ENCODE measurements at places on chromosomes 3 and 15.

GRCh38 chr3:43218156-43218555 is 68.2 kb upstream of the SNRK start:
- DNase-seq = no peak

DNA sequence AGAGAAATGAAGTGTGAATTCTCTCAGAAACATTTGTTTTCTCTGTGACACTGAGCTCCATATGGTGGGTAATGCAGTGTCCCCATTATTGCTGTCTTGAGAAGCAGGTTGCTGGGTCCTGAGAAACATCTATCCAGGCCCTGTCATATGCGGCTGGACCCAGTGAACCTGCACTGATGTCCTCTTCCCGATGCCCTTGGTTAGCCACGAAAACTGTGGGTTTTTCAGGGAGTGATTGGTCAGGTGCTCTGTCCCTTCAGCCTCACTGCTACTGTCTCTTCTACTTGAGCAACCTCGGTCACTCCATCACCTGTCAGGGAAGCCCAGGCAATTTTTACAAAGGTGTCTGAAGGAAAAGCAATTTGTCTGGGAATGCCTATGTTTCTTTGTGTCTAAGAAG is 77.0 kb downstream of the SLC7A14 start:
- no peak for DNase-seq

DNA sequence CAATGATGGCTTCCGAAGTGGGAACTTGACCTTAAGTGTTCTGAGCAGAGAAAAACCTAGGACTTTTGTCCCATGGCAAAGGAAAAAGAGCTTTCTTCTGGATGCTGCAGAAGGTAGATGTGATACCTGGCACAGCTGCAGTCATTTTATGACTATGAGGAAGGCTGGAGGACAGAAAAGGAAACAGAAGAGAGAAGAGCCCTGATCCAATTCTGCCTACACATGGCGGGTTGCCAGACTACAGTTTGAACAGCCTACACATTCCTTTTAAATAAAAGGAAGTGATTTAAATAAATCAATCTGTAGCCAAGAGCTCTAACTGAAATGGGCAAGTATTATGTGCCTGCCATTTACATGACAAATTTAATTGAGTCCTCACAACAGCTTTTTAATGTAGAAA is 43.6 kb upstream of the CHRNB4 start:
- DNase-seq = no peak

GRCh38 chr3:117302428-117302827 is 592.8 kb downstream of the TUSC7 start:
- no peak for DNase-seq
